ENCODE measurements at places on chromosomes 5 and 9.

DNA sequence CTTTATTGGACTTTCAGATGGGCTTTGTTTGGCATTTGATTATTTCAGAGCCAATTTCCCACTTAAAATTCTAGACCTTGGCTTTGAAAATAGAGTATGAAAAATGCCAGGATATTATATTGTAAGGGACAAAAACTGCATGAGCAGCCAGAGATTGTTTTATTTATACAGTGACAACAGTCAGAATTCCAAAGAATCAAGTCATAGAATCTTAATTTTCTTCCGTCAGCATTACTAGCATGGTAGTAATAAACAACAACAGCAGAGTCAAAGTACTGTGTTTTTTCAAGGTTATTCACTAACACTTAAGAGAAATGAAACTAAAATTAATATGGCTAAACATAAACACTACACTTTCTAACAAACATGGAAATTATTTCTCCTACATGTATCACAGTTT is 52.2 kb downstream of the MLLT3 start:
- DNase-seq: no peak

GRCh38 chr5:171762903-171763302 is 22.7 kb upstream of the SMIM23 start:
- no peak for DNase-seq

- DNase-seq: no peak
Observed at GRCh38 chr5:154236011-154236410, 45.5 kb downstream of the GALNT10 start.

DNA sequence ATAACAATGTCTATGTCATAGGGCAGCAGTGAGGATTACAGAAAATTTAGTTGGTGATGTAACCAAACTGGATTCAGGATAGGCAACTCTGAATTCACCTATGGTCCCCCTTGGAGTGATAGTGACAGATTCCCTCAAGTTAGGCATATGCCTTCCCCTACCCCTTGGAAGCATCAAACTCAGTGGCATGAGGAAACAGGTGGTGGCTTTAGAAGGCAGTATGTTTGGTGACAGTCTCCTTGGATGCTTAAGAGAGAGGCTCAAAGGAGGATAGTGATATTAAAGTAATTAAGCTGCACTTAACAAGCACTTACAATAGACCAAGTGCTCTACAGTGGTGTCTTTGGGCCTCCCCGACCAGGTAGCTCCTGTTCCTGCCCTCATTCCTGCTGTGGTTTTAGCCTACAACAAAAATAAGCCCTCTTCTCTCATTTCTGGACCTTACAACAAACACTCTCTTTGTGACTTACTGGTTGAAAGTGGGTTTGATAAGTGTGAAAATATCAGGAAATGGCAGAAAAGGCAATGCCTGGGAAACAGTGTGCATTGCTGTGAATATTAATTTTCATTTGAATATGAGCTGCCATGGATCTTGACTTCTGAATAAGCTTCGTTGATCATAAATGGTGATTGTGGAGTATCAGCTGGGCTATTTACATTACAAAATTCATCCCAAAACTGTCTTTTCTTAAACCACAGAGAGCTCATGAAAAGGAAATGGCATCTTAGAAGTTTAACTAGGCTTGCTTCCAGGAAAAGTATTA is 29.2 kb downstream of the NR4A3 start:
- no peak for DNase-seq

Measured in CD4-positive, alpha-beta T cell treated with Interleukin-17A for 4 hours (primary cell).